Activated CD4-positive, alpha-beta T cell treated with anti-CD3 and anti-CD28 coated beads, Interleukin-2, amount 50 U/mL, for 4 hours (primary cell): ENCODE measurements at places on chromosomes 4 and X.

GRCh38 chrX:35339796-35340195, 397.2 kb downstream of the FAM47B start:
- DNase-seq = no peak

DNA sequence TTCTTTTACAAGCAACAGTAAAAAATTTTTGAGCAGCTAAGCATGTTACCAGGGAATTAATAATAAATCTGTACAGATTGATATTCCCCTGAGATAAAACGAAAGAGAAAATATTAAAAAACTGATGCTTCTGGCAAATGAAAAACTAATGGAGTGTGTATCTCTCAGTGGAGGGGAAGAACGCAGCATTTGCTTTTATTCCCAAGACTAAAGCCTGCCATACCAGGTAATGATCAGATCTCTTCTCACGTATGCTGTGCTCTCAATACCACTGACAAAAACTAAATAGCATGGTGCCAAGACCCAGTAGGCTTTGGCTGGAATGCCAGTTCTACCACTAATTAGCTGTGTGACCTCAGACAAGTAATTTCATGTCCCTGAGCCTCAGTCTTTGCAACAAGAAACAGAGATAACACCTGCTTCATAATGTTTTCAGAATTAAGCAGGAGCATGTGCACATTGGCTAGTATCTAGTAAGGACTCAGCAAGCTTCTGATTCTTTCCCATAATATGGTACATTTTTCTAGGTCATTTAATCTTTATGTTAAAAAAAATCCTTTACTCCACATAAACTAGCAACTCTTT, 179.6 kb downstream of the CENPC start:
- no peak for DNase-seq

GRCh38 chr4:23234018-23234417, 541.3 kb downstream of the GBA3 start:
- DNase-seq = no peak

DNA sequence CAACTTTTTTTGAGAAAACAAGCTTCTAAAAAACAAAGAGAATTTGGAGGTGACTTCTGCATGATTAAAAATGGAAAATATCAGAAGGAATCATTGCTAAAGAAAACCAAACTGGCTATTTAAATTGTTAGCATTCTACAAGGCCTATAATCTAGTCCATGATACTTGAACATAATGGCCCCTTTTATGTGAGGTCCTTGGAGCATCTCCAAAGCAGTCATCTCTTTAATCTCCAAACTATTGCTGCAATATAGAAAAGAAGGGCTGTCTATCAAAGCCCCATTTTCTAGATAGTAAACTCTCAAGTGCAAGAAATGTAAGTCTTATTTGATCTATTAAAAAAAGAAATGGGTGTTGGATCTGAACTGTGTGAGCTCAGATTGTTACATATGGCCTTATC, 615.1 kb downstream of the CENPC start:
- no peak for DNase-seq

DNA sequence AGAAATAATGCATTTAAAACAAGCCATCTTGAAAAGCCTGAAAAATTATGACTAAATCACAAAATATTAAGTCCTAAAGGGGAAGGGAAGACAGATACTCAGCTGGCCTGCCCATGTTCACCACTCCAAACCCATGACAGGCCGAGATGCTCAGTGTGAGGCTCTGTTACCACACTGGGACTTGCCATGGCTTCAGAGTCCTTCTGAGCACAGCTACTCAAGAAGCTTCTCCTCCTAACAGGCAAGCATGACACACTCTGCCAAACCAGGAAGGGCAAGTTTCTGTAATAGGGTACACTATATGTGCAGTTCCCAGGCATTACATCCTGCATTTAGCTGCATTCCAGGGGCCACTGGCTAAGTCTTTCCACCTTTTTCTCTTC, 34.0 kb upstream of the CYBB start:
- no peak for DNase-seq

DNA sequence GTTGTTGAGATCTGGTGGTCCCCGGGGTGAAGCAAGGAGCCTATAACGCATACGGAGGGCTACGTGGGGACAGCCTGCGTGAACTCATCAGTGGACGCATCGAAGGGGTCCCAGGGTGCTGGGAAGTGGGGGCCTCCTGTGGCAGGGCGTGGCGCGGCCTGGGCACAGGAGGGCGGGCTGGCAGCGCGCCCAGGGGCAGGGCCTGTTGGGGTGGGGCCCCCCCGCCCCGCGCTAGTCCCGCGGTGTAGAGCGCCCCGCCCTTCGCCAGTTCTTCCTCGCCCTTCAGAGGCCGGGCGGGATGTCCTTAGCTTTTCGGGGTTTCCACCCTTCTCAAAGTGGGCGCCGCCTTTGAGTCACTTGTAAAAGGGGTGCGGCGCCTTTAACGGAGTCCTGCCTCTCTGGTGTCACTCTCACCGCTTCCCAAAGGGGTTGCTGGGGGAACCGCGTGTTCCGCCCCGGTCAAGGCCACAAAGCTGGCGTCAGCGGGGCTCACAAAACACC, 632 bp downstream of the PLP2 start:
- DNase-seq = peak; percentile 46

DNA sequence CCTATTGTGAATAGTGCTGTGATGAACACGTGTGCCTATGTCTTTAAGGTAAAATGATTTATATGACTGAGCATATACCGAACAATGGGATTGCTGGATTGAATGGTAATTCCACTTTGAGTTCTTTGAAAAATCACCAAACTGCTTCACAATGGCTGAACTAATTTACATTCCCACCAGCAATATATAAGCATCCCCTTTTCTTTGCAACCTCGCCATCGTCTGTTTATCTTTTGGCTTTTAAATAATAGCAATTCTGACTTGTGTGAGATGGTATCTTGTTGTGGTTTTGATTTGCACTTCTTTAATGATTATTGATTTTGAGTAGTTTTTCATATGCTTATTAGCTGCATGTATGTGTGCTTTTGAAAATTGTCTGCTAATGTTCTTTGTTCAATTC, 31.8 kb upstream of the UGT2A1 start:
- DNase-seq = no peak

- no peak for DNase-seq
These were observed 2.3 kb downstream of the LINC00632 start for GRCh38 chrX:140711894-140712293.

GRCh38 chr4:14110407-14110806, 482.9 kb upstream of the BOD1L1 start:
- no peak for DNase-seq

GRCh38 chr4:165331823-165332222, 4.4 kb downstream of the MSMO1 start:
- no peak for DNase-seq

- DNase-seq = no peak
These were observed 19.3 kb upstream of the MAGED1 start for GRCh38 chrX:51874123-51874522.

- no peak for DNase-seq
These were observed 66.2 kb downstream of the MAB21L2 start for GRCh38 chr4:150648123-150648522.

DNA sequence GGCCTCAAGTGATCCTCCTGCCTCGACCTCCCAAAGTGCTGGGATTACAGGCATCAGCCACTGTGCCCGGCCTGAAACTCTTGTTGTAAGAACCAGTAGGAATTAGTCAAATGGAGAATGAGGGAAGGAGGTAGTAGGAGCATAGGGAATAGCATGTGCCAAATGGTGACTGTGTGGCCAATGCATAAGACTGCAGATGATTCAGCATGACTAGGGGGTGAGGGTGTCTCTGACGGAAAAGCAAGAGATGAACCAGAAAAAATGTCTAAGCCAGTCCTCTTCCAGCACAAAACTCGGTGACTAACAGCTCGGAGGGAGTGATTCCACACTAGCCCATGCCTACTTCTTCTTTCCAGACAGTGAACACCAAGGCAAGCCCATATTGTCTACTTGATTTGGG, 58.2 kb upstream of the DUSP21 start:
- no peak for DNase-seq

DNA sequence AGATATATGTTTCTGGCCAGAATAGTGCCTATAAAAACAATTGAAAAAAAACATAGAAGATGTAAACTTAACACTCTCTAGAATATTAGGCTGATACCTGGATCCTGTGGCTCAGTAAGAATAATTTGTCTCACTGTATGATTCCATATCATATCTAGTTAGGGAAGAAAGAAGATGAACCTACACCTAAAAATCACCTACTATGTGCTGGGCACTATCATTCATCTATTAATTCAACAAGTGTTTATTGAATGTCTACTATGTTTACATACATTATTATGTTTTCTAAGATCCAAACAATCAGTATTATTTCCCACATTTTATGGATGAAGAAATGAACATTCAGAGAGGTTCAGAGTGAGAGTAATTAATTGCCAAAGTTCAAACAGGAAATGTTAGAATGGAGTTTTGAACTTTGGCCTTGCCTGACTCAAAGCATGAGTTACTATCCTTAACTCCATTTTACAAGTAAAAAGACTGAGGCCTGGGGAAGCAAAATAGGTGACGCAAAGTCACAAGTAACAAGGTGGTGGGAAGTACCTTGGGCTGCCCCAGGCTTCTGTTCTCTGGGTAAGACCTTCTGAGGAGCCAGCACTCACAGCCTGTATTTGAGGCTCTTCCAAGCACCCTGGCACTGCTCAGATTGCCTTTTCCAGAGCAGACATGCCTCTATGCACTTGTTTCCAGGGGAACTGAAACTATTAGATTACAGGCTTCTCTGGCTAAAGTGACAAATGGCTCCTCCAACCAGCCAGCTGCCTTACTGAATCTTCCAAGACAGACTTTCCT, 111.1 kb upstream of the ACSL4 start:
- no peak for DNase-seq

DNA sequence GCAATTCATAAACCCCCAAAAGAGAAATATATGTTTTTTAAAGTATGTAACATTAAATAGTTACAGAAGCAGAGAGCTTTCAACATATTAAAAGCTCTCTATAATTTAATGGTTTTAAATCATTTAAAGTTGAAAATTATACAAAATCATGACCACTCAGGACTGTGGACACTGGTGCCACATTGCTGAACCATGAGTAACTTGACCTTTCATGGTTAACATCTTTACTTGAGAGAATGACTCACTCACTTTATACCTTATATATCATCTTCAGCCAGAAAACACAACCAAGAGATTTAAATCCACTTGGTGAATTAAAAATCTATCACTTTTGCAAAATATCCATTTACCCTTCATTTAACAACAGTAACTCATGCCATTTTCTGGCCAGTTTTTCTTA, 584.3 kb upstream of the SMIM31 start:
- DNase-seq = no peak

GRCh38 chr4:54813674-54814073, 155.9 kb downstream of the KIT start:
- DNase-seq = no peak

DNA sequence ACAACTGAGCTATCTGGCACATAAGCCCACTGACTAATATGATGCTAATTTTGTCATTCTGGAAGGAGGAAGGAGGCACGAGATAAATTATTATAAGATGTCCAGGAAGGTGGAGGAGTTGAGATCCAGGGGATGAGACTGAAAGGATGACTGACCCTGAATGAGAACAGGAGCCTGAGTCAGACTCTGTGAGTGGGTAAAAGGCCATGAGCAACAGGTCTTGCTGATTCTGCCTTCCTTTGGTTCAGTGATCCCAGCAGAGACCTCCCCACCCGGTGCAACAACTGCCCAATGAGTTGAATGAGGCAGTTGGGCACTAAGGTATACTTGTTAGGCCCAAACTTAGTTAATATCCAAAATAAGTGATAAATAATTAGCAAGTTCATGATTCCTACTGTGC, 238.1 kb upstream of the GPC4 start:
- DNase-seq = no peak

DNA sequence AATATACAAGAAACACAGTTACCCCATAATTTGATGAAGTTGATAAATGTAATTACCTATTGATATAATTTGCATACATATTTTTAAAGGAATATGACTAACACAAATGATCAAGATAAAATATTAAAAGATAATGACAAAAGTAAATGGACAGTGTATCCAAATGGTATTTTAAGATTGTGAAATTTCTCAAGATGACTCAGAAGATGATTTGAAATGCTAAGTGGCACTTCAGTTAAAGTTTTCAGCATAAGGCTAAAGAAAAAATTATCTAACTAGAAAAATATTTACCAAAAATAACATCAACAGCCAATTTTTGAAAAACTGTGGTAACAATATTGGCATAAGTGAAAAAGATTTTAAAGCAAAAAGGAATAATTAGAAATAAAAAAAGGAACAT, 248.4 kb upstream of the NDST4 start:
- DNase-seq = no peak

DNA sequence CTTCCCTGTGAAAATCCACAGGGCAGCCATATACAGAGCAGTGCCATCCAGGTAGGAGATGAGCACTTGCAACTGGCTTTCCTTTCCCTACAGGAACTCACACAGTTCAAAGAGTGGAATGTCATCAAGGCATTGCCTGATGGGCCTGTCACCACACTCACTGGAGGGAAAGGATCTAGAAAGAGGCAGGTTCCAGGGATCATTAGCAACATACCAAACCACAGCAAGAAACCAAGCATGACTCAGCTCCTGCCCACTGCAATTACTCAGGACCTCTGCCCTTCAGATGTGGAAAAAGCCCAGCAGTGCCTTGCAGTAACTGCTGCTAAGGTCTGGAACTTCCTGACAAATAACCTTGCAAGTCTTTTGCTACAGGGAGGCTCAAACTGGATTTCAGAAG, 101.2 kb downstream of the ZNF674 start:
- no peak for DNase-seq

- DNase-seq = no peak
These were observed 255.3 kb upstream of the ATOH1 start for GRCh38 chr4:93573285-93573684.

DNA sequence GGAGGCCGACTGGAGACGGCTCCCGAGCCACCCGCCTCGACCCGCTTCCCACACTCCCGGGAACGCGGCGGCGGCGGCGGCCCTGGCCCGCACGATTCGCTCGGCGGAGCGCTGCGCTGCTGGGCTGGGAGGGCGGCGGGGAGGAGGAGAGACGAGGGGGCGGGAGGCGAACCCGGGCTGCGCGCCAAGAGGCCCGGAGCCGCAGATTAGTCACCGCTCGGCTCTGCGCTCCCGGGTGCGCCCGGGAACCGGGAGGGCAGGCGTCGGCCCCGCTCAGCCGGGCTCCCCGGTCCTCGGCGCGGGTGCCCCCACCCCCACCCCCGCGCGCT, 11.2 kb upstream of the BCOR start:
- DNase-seq = peak; percentile 60

- DNase-seq = no peak
These were observed 236.0 kb downstream of the ANK2 start for GRCh38 chr4:113285501-113285900.
